ENCODE measurements at places on chromosomes 4 and X.

GRCh38 chr4:79357365-79357764 is 31.5 kb upstream of the NAA11 start:
- no peak for DNase-seq

DNA sequence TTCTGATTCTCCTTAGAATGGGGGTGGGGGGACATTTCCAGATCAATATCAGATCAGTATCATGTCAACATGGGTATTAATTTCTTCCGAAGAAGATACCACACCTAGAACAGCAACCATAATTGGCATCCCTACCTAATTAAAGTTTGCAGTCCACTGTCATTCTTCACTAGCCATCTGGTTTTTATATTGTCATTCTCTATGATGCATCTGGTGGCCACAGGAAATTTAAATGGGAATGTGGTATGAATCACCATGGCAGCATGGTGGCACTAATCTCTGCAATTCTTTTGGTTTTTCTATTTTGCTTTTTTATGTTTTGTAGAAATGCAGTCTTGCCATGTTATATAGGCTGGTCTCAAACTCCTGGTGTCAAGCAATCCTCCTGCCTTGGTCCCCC is 16.6 kb upstream of the UBE2D3 start:
- DNase-seq = no peak

- no peak for DNase-seq
Observed at GRCh38 chr4:3465698-3466671, 2.9 kb downstream of the DOK7 start.

- DNase-seq = no peak
Observed at GRCh38 chr4:177555007-177555574, 112.9 kb upstream of the AGA start.

- no peak for DNase-seq
Observed at GRCh38 chrX:26295425-26295824, 79.5 kb downstream of the MAGEB5 start.

DNA sequence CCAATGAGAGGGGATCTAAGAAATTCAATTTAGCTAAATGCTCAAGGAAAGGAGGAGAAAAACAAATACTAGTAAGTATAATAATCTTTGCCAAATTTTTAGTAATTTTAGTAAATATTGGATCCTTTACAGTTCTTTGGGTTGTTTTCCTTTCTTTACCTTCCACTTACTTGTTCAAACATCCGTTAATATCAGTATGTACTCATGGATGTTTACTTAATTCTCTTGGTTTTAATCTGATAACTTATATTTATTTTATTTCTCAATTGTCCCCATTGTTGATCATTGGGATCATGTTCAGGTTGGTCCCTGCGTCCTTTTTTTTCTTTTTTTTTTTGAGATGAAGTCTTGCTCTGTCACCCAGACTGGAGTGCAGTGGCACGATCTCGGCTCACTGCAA is 46.9 kb downstream of the SPIN2B start:
- DNase-seq = no peak

DNA sequence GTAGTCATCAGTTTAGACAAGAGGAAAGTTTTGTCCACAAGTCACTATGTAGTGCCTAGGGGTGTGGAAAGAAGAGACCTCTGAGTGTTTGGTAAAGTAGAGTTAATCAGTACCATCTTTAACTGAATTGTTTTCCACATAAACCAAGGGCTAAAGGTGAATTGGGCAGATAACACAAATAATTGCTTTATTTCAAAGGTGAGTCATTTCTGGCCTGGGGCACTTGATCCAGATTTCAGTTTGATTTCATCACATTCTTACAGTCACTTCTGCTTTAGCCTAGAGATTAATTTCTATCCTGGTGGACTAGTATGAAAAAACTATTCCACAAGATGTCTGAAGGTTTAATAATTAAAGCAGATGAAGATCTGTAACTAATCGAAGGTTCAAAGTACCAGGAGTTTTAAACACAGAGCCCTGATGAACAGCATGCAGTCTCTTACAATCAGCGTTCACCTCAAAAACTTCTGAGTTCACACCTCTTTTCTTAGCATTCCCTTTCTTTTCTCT is 74.5 kb upstream of the BOD1L1 start:
- DNase-seq = no peak

DNA sequence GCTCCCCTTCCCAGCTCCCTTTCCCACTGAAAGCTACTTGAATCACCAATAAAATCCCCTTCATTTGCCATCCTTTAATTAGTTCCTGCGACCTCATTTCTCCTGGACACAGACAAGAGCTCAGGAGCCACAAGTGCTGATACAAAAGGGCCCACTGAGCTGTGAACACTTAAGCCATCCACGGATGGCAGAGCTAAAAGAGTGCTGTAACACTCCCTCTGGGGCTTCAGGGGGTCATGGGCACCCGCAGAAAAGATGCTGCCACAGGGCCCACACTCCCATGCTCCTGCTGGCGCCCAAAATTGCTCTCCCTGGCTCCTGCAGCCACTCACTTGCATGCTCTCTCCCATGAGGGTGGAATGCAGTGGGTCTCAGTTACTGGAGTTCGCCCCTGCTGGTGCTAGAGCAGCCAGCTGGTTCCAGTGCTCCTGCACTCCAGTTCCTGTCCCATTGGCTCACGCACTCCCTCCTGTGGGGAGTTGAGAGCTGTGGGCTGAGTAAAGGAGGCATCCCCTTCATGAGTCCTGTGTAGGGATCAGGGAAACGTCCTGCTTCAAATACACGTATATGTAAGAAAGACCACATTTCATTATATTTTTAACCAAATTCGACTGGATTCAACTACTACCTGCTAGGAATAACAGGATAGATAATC is 1291.0 kb downstream of the ARAP2 start:
- no peak for DNase-seq

DNA sequence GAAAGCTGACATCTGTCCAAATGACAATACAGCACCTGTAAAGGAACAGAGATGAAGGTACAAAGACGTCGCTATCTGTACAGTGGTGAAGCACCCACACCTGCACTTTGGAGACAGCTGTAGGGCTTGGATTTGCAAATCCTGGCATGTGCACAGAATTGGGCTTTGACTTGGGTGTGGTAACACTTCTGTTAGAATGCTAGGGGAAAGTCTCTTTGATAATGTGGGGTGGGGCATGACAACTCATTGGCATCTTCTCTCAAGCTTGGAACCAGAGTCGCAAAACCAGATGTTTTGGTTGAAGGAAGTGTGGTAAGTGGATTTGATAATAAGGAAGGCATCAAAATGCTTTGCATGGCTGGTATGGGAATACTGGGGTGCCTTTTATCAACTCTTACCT is 55.5 kb downstream of the VCX3B start:
- DNase-seq = no peak

DNA sequence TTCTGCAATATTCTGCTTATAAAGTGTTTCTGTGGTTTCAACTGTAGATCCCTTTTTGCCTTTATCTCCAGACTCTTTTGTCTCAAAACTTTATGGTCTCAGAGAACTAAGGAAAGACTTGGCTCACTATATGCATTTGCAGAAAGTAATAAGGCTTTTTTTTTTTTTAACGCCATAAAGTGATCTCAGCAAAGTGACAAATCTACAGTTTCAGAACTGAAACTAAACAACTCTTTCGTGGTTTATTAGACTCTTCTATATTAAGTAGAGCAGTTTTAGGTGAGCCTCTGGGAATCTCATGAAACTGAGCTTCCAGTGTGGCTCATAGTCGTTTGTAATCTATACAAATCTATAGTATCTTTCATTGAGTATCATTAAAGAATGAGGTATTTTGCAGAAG is 15.3 kb downstream of the ATP7A start:
- no peak for DNase-seq

- DNase-seq = no peak
Observed at GRCh38 chr4:178080312-178080711, 638.1 kb upstream of the AGA start.

Measured in stimulated activated CD8-positive, alpha-beta memory T cell treated with anti-CD3 and anti-CD28 coated beads, Interleukin-12 subunit alpha, Interleukin-12 subunit beta, amount 100 ng/mL, for 1 hour (primary cell).